Neuronal stem cell (in vitro differentiated cells): ENCODE measurements at places on chromosomes 3 and 15.

- no peak for DNase-seq
Measured at GRCh38 chr15:23645371-23646164, 2.1 kb downstream of the MAGEL2 start.

DNA sequence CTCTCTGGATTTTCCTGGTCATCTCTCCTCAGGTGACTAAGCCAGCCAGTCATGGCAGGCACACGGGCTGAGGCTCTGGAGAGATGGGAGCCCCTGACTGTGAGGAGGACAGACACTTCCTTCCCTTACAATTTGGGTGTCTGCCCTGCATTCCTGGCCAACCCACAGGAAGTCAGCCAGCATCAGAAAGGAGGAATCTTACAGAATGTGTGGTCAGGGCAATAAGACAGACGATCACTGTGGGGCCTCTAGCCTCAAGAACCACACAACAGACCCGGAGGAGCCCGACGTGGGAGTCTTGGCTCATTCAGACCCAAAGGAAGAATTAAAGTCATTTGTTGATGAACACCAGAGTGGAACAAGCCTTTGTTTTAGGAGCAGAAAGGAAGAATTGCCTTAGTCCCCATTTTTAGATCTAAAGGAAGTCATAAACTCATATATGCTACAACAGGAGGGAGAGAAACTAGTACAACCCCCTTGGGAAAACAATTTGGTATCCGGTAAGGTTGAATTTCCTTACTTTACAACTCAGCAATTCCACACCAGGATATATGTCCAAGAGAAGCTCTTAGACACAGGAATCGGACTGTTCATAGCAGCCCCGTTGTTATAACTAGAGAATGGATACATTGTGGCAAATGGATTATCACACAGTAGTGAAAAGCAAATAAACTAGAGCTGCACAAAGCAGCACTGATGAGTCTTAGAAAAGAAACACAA lies 62.2 kb downstream of the ABTB1 start:
- no peak for DNase-seq

DNA sequence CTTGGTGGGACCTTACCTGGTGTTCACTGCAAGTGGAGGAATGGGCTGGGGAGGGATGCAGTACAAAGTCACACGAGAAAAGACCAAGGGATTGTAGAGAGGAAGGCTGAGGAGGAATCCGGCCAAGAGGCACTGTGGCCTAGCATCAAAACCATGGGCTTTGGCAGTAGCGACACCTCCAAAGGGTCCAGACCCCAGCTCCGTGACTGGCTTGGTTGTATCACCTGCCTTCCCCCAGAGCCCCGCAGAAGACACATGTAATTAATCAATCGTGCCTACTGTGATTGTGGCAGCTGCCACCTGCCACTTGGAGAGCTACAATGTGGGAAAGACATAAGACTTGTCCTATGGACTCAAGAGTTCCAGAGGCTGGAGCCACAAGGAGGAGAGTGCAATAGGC lies 54.7 kb downstream of the ST8SIA2 start:
- DNase-seq: no peak

DNA sequence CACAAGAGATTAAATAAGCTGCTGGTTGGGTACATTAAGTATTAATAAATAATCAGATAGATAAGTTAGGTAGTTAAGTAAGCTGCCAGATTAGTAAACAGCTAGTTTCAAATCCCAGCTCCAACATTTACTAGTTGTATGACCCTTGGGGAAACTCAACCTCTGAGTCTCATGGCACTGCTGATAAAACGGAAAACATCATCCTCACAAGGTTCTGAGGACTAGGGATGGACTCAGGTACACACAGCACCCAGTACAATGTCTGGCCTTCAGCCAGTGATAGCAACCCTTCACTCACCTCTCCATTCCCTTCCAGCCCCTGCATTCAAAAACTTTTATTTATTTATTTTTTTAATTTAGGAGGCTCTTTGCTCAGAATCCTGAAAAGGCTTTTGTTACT lies 32.3 kb downstream of the B3GNT5 start:
- no peak for DNase-seq

- no peak for DNase-seq
Measured at GRCh38 chr3:15273227-15273626, 59.2 kb downstream of the SH3BP5 start.

GRCh38 chr15:65077981-65078352 lies 1.4 kb downstream of the KBTBD13 start:
- no peak for DNase-seq

DNA sequence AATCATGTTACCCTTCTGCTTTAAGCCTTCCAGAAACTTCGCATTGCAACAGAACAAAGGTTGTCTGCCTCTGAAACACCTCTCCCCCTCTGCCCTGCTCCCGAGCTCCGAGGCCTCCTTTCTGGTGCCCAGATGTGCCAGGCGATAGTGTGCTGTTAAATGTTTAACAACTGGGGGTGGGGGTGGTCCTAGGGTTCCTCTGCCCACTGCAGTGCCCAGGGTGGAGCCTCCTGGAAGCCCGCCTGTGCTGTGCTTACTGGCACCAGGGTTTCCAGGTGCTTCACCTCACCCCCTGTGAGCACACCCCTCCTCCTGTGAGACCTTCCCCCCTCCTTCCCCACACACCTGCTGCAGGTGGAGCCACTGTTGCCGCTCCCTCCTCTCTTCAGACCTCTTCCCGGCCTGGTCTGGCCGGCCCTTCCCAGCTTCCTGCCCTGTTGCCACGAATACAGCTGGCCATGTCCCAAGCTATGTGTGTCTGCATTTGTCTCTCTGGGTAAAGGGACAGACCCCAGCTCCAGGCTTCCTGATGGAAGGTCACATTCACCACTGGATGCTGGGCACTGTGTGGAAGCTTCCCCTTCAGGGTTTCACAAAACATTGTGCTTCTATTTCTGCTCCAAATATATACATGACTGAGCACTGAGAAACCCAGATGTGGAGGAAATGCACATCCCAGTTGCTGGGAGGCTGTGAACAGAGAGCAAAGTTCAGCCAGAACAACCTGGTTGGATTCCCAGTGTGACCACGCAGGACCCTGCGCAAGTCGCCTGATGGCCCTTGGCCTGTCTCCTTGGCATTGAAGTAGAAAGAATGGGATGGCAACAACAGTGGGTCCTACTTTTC lies 37.2 kb downstream of the MGLL start:
- no peak for DNase-seq

DNA sequence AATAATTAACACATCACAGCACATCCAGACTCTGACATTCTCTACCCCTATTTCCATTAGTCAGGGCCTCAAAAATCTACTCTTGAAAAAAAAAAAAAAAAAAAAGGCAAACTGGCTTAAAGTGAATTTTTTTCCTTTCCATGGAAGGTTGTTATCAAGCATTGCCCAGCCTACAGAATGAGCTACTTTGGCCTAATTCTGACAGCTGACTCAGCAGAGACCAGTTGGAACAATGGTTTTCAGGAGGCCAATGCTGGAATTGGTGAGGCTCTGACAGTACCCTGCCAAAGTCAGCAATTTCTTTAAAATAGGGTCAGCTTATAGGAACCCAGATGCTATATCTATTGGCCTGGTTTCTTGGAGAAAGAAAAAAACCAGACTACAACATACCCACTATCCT lies 454.7 kb downstream of the MAGI1 start:
- DNase-seq: no peak

DNA sequence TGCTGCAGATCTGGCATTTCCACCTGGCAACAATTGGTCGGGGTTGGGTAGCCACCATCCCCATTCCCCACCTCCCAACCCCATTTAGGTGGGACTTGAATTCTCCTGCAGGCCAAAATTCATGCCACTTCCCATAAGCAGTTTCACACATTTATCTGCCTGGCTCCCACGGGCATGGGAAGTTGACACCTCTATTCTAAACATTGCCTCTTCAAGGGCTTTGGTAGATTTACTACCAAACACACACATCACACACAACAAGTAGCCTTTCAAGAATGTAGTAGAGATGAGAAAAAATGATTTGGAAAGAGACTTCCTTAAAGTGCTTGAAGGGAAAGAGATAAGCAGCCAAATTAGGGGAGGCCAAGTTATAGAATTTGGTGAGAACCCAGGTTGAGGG lies 30.9 kb downstream of the ZBTB38 start:
- DNase-seq: no peak

- no peak for DNase-seq
Measured at GRCh38 chr3:100746092-100746491, 36.8 kb downstream of the TFG start.

- no peak for DNase-seq
Measured at GRCh38 chr15:32919749-32920414, 202.1 kb downstream of the GREM1 start.

DNA sequence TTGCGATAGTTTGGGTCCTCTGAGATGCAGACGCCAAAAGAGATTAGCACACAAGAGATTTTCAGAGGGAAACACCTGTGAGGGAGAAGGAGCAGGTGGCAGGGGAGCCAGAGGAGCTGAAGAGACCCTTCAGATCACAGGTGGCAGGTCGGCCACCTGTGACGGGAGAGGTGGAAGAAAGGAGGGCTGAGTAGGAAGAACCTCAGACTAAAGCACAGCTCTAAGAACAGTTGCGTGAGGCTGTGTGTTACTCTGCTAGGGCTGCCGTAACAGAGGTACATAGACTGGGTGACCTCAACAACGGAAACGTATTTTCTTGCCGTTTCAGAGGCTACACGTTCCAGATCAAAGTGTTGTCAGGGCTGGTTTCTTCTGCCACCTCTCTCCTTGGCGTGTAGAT lies 38.5 kb downstream of the C2CD4A start:
- DNase-seq: no peak

- no peak for DNase-seq
Measured at GRCh38 chr15:69841113-69841828, 256.4 kb downstream of the TLE3 start.

DNA sequence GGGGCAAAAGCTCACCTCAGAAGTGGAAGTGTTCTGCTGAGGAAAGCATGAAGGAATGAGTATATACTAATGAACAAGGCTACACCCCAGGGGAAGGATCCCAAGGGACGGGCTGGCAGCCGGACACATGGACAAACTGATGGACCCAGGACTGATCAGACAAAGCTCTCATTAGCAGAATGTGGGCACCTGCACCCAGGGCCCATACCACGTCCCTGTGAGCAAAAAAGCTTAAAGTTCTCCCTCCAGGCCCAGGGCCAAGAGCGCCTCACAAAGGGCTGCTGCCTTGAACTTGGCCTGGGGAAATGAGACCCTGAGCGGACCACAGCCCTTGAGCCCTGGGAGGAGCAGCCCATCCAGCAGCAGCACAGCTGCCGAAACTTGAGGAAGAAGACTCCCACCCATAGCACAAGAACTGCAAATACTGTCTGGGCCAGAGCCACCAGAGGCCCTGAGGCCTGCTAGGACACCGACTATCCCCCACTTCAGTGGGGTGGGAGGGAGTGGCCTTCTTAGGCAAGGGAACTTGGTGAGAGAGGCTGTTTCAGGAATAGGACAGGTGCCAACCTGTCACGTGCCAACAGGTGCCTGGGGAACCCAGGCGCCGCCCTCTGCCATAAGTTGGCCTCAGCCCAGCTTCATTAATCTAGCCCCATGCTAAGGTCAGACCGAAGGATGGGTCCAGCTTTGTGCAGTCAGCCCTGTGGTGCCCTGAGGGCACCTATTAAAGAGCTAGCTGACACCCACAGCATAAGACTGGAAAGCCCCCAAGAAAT lies 2.3 kb upstream of the GMPPB start:
- DNase-seq: no peak

DNA sequence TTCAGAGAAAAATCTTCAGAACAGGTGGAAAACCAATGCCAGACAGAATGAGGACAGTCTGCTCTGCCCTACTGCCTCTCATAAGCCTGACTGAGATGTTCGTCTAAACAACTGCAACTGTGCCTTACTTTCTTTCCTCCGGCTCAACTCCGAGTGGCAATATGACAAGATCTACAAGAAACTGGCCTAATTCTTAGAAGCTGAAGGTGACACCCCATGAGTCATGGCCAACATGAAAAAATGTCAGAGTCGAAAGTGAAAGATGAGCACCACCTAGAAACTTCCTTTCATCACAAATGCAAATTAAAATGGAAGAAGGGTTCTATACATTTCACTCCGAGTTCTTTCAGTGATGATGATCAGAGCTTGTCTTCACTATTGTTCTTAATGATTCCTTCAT lies 12.9 kb downstream of the PCYT1A start:
- DNase-seq: no peak

- DNase-seq: peak; percentile 48
Measured at GRCh38 chr15:66293419-66294156, at the start of gene DIS3L. DIS3L (plus strand) TSS chr15:66293568; CDS start chr15:66293597, 29 bp downstream.

- no peak for DNase-seq
Measured at GRCh38 chr3:183488343-183488742, 59.9 kb upstream of the MCF2L2 start.

DNA sequence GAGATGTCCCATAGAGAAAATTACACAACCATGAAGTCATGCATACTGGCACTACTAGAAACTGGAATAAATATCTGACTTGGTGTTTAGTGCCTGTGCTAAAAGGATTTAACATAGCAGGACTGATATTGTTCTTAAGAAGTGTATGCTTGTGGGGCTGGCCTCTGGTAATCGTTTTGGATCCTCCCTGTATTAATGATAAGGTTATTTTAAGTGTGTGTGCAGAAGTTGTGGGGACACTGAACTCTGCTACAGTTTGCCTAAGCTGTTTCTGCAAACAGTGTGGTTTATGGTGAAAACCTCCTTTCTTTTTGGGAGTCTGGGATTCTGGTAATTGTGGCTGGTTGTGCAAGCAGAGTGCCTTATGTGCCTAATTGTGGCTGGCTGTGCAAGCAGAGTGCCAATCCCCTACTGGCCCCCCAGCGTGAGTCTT lies 120.8 kb downstream of the CLASP2 start:
- DNase-seq: no peak

- peak; percentile 79 for DNase-seq
Measured at GRCh38 chr15:55993111-55993803, at the start of gene NEDD4. NEDD4 (minus strand) TSS chr15:55993612; CDS start chr15:55993555, 57 bp downstream.

GRCh38 chr3:152474585-152474984 lies 205.9 kb downstream of the MBNL1 start:
- no peak for DNase-seq

- no peak for DNase-seq
Measured at GRCh38 chr3:151923901-151924300, 50.5 kb downstream of the SUCNR1 start.

DNA sequence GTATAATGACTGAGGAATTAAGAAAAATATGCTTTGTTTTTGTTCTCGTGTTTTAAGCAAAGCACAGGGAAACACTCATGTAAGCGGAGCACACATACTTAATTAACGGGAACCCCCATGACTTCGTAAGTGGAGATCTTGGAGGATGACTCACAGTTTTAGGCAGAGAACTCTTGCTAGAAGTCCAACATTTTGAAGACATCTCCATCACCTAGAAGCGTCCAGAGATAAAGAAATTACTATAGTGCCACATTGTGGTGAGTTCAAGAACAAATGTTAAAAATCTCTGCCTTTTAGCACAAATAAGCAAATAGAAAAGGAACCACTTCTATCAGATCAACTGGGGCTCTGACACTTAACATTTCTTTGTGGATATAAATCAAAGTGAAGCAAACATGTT lies 194.1 kb upstream of the ARHGEF26 start:
- DNase-seq: no peak

DNA sequence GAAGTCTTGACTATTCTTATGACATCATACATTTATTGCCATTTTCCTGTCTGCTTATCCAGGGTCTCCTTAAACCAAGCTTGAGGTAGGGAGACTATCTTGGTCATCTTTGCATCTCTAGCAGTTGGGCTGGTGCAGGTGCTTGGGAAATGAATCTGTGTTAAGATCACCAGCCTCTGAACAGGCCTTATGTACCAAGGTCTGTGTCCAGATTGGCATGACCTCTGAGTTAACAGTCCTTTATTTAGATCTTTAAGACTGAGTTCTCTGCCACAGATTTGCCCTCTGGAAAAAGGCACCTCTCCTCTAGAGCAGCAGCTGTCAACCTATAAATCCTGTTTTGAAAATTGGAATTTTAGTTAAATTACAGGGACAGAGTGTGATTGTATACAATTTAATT lies 35.4 kb downstream of the RAB7A start:
- no peak for DNase-seq
